ENCODE measurements at places on chromosomes 1 and 21.

GRCh38 chr1:25195835-25196234, 36.5 kb downstream of the SYF2 start:
- no peak for DNase-seq
- no peaks in the 10 kb centered on the region for H3K36me3 ChIP-seq
- H3K27ac ChIP-seq: no peak overlapping the region
- H3K27me3 ChIP-seq: no peaks in the 10 kb centered on the region

DNA sequence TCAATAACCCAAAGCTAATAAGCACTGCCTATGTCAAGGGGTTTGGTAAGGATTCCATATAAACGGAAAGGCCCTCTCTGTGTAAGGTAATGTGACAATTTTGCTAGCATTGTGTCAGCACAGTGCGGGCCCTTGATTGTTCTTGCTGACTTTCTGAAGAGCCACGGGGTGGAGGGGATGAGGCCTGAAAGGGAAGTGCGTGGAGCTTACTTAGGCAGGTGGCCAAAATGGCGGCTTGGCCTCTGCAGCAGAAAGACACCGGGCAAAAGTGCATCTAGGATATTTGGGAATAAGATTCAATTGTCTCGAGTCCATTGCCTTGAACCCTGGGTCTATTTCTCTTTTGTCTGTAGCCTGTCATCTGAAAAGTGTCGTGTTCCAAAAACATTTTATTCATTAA, 114.3 kb downstream of the TGFB2 start:
- H3K36me3 ChIP-seq: no peaks in the 10 kb centered on the region
- no peak overlapping the region for H3K27ac ChIP-seq
- no peak for DNase-seq
- H3K4me1 ChIP-seq: no peaks in the 10 kb centered on the region
- H3K27me3 ChIP-seq: no peaks in the 10 kb centered on the region

- H3K27me3 ChIP-seq: no peaks in the 10 kb centered on the region
- H3K4me1 ChIP-seq: no peaks in the 10 kb centered on the region
- no peak overlapping the region for H3K4me3 ChIP-seq
- H3K27ac ChIP-seq: no peak overlapping the region
- no peaks in the 10 kb centered on the region for H3K36me3 ChIP-seq
Observed at GRCh38 chr1:95994643-95995042, 726.9 kb upstream of the PTBP2 start.

DNA sequence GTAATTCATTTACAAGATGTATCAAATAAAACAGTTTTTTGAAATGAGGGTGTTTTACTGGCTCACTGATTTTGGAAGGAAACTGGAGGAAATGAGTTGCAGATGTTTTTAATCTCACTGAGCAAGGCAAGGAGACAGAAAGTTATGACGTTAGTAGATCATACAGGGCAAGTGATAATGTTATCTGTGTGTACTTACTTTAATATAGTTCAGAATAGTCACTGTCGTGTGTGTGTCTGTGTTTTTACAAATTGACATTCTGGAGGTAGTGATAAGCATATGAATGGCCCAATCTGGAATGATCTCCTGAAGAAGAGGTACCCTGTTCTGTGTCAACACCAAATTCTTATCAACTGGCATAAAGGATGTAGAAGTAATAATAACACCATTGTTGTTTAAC, 1.9 kb upstream of the GBP4 start:
- H3K4me1 ChIP-seq: peaks cover 39% of the 10 kb centered on the region
- no peaks in the 10 kb centered on the region for H3K27me3 ChIP-seq
- H3K27ac ChIP-seq: peak overlapping the region; percentile 85
- DNase-seq: peak; percentile 46
- H3K36me3 ChIP-seq: no peaks in the 10 kb centered on the region
- H3K4me3 ChIP-seq: peak overlapping the region; percentile 27

DNA sequence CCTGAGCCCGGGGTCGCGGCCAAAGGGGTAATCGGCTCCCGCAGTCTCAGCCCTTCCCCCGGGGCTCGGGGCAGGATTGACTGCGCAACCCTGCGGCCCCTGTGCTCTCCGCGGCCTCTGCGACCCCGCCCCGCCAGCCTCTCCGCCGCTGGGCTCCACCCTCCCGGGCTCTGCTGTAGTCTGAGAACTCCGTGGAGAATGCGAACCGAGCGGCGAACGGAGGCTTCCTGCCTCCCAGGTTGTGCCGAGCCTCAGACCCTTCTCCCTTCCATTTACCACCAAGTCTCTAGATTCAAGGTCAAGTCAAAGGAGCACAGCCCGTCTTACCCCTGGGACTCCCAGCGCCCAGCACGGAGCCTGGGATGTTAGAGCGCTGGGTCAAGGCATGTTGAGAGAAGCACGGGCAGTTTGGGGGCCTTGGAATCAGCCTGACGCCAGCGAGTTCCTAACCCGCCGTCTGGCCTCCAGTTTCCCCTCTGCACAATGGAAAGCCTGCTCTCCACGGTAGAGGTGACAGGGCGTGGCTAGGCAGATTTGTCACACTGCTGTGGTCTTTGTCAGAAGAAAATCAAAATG, 3.0 kb downstream of the ATP2B4 start:
- peak overlapping the region; percentile 84 for H3K27ac ChIP-seq
- peaks cover 65% of the 10 kb centered on the region for H3K4me1 ChIP-seq
- H3K4me3 ChIP-seq: peak overlapping the region; percentile 100
- H3K27me3 ChIP-seq: no peaks in the 10 kb centered on the region
- DNase-seq: peak; percentile 51
- H3K36me3 ChIP-seq: no peaks in the 10 kb centered on the region

GRCh38 chr21:41168391-41169257, 664 bp downstream of the BACE2 start:
- peaks cover 9% of the 10 kb centered on the region for H3K4me1 ChIP-seq
- H3K36me3 ChIP-seq: no peaks in the 10 kb centered on the region
- H3K27ac ChIP-seq: no peak overlapping the region
- H3K4me3 ChIP-seq: no peak overlapping the region
- H3K27me3 ChIP-seq: peaks cover 12% of the 10 kb centered on the region

GRCh38 chr1:177915641-177916040, 54.2 kb downstream of the SEC16B start:
- H3K36me3 ChIP-seq: no peaks in the 10 kb centered on the region
- H3K27me3 ChIP-seq: no peaks in the 10 kb centered on the region
- no peak for DNase-seq
- no peaks in the 10 kb centered on the region for H3K4me1 ChIP-seq

GRCh38 chr1:70434253-70434859, 23.3 kb downstream of the CTH start:
- H3K36me3 ChIP-seq: no peaks in the 10 kb centered on the region
- no peak overlapping the region for H3K27ac ChIP-seq
- no peak overlapping the region for H3K4me3 ChIP-seq
- H3K4me1 ChIP-seq: no peaks in the 10 kb centered on the region
- no peak for DNase-seq

DNA sequence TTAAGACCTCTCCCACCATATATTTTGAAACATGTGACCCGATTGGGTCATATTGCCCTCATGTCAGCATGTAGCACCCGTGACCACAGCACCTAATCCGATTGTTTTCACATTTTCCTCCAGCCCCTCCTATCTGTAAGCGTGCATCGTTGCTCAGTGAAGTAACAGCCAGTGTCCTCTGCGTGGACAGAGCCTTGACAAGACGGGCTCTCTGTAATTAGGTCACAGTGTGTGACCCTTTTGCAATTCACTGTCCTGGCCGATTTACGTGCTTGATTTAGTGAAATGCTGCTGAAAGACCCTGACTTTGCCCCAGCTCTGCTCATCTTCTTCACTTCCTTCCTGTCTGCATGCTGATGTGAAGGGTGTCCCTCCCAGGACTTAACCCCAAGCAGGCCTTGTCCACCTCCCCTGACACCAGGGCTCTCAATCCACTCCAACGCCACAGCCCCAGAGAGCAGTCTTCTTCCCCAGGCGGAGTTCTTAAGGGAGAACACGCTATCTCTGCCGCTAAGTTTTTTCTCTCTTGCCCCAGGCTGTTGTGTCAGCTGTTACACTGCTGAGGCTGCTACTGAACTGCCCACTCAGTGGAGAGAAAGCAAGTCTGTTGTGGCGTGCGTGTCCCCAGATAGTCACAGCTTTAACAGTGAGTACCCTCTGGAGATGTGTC, 19.4 kb downstream of the URB2 start:
- no peak overlapping the region for H3K4me3 ChIP-seq
- peaks cover 51% of the 10 kb centered on the region for H3K36me3 ChIP-seq
- DNase-seq: no peak

DNA sequence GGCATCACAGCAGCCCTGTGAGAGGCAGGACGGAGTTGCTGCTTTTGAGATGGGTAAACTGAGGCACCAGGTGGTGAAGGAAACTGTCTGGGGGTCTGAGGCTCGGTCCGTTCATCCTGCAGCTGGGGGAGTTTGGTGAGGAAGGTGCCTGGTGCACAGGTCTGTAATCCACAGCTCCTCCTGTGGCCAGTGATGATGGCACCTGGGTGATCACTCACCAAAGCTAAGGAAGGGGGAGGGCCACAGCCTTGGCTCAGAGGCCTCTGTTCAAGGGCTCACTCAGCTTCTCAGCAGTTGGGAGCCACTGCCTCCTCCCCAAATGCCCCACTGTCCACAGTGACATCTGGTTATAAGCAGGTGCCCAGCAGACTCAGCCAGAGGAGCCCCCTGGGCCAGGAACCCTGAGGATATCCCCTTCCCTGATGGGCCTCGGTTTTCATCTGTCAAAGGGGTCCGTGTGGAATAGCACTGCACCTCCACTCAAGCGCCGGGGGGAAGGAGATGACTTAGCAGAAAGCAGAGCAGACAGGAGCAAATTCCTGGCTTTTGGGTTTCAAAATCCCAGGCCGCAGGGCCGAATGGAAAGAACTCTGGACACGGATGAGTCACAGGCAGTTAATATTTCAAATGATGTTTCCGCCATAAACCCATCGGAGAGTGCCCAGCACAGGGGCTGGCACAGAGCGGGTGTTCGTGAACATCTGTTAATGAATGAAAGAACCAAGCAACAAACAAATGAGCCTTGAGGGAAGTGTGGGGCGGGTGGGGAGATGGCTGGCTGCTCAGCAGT, 82.8 kb downstream of the DMRTB1 start:
- H3K27me3 ChIP-seq: no peaks in the 10 kb centered on the region
- no peaks in the 10 kb centered on the region for H3K36me3 ChIP-seq
- DNase-seq: no peak
- H3K4me3 ChIP-seq: no peak overlapping the region
- no peak overlapping the region for H3K27ac ChIP-seq

GRCh38 chr1:204456826-204457442, 37.7 kb downstream of the PIK3C2B start:
- no peak overlapping the region for H3K27ac ChIP-seq
- no peak overlapping the region for H3K4me3 ChIP-seq
- H3K36me3 ChIP-seq: peaks cover 27% of the 10 kb centered on the region
- no peaks in the 10 kb centered on the region for H3K27me3 ChIP-seq

- H3K36me3 ChIP-seq: no peaks in the 10 kb centered on the region
- H3K27ac ChIP-seq: no peak overlapping the region
- H3K4me1 ChIP-seq: no peaks in the 10 kb centered on the region
- DNase-seq: no peak
- no peak overlapping the region for H3K4me3 ChIP-seq
- no peaks in the 10 kb centered on the region for H3K27me3 ChIP-seq
Observed at GRCh38 chr21:41653954-41654491, 112.8 kb downstream of the RIPK4 start.

All from CD4-positive, alpha-beta memory T cell (primary cell).